ENCODE measurements at places on chromosomes 4 and X.

- DNase-seq = no peak
Observed at GRCh38 chrX:122122274-122122673, 1061.8 kb upstream of the GRIA3 start.

DNA sequence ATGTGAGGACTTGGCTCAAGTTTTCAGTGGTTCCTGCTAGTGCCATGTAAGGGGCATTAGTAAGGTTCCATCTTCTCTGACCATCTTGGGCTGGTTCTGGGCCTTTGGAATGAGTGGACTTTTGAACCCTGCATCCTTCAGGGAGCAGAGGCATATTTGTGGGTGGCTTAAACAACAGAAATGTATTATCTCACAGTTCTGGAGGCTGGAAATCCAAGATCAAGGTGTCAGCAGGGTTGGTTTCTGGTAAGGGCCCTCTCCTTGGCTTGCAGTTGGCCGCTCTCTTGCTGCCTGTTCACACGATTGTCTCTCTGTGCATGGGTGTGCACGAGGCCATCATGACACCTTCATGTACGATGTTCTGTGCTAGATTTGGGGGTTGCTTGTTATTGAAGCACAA lies 21.3 kb downstream of the CCKAR start:
- DNase-seq = no peak

DNA sequence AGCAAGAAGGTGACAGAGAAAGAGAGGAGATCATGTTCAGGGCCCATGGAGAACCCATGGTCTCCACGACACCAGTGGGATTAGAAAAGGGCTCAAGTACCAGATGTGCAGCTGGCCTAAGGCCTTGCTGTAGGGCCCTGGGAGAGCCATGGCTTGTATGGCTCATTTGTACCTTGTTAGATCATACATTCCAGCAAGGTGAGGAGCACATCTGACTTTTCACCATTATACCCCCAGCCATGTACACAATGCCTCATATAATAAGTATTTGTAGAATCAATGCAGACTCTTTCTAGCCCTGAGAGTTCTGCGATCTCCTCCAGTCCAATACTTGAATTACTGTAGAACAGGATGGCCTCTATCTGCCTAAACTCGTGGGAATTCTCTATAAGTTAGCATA lies 94.2 kb upstream of the MAP3K15 start:
- DNase-seq = no peak

DNA sequence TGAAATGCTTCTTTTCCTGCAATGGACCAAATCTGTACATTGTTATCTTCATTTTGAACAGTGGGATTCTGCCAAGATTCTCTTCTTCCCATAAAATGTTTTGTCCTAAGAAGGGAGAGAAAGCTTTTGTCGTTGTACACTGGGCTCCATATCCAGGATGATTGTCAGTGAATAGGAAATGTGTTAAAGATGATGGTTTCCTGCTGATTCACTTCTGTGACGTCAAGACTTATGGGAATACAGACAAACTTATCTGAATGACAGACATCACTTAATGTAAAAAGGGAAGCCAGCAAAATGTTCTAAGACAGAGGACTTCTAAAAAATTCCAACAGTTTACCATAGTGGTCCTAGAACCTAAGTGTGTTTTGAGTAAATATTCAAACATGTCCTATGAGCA lies 53.7 kb upstream of the HPF1 start:
- DNase-seq = no peak

- no peak for DNase-seq
Observed at GRCh38 chr4:77651820-77652219, 46.2 kb downstream of the CXCL13 start.

DNA sequence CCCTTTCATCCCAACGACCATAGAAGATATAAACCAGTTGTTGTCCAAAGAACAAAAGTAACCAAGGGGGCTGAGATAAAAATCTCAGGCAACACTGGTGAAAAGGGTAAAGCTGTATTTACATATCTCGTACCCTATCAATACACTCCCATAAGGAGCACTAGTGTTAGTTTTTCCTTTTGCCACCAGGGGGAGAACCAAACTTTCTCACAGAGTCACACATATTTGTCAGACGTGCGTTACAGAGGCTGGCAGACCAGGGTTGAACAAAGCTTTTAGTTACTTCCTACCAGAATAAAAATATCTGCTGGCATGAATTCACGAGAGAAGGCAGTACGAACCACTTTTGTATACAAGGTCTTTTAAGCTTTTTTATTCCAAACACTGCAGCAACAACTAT lies 88.3 kb downstream of the AMELX start:
- peak; percentile 57 for DNase-seq

DNA sequence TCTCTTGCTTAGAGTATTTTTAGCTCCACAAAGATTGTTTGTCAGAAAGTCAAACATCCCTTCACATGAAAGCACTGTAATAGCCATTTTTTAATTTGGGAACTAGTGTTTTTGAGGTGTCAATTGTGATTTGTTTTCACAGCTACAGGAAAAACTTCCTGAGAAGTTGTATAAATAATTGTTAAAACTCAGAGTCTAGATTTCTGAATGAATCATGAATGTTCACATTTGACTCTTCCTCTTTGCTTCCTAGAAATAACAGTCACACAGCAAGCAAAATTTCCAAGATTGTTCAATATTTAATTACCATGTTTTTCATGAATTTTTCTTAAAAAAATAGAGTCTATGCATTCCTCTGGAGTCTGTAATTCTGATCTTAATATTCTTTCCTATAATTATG lies 156.9 kb upstream of the SLC7A11 start:
- no peak for DNase-seq

GRCh38 chr4:157908031-157908430 lies 264.8 kb downstream of the GASK1B start:
- no peak for DNase-seq

DNA sequence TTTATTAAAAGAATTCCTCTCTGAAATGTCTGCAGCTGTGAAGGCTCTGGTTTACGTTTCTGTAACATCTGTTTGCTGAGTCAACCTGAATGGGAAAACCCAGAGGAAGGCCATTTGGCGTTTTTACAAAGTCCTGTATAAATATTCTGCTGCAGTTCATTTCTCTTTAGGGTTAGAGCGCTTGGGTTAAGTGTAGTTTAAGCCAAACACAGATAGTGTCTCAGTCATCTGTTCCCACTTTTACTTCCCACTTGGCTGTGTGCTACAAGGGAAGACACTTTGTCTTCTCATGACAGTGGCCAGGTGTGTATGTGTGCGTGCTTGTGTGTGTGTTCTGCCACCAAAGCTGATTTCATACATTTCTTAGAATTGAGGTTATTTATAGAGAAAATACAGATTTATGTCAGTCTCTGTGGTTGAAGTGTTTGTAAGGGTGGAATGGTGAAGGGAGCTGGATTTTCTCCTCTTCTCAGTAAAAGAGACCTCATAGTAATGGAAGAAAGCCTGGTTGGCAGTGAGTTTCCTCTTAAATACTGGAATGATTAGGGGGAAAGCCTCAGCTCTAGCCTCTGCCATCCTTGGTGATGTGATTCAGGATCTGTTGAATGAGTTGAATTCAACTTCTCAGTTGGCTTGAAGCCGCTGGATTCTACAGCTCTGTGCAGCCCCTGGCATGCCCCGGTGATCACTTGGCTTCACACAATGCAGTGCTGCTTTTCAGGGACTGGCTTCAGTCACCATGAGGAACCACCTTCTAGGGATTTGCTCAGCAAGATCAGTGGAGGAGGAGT lies 50.6 kb downstream of the JADE1 start:
- DNase-seq = peak; percentile 77

DNA sequence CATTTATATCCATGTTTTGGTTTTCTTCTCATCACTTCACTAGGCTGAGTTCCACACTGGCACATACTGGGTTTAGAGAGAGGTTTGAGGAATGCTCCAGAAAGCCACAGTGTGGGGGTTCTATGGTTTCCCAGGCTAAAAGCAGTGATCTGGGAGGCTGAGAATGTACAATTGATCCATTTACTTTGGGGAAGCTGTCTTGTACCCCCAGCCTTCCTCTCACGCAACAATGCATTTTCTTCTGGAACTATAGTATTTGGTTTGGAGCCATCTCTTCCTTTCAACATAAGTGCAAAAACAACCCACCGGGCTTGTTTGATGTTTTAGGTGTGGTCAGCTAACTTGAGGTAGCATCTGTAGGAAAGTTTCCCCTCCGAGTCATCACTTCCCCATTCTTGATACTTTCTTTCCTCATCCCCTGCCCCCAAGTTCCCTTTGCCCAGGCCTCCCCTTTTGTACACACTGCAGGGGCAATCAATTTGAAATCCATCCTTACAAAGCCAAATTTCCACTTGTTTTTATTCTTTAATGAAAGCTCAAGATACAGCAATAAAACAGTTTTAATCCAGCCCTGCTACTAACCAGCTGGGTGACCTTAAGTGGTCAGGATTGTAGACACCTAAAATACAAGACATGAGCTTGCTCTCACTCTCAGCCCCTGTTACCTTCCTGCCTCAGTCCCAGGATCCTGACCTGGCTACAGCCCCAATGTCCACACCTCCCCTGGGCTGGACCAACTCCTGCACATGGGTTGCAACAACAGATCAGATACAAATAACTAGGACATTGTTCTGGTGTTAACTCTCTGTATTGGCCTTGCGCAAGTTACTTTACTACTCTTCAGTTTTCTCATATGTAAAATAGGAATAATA lies 109.2 kb downstream of the FHDC1 start:
- no peak for DNase-seq

DNA sequence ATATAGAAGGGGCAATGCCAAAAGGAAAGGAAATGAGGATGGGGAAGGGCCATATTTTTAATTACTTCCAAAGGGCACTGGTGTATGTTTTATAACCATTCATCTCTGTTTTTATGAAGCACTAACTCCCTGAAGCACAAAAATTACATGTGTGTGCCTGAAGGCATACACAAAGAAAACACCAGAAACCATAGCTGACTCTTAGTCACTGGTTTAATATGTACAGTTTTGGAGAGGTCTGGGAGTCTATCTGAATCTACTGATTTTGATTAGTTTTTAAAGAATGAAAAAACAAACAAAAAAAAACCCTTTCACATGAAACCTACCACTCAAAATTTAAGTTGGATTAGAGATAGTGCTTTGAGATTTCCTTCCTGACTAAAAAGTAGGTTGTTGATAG lies 438.7 kb downstream of the RPA4 start:
- no peak for DNase-seq

- DNase-seq = no peak
Observed at GRCh38 chrX:84876876-84877275, 126.8 kb upstream of the APOOL start.

DNA sequence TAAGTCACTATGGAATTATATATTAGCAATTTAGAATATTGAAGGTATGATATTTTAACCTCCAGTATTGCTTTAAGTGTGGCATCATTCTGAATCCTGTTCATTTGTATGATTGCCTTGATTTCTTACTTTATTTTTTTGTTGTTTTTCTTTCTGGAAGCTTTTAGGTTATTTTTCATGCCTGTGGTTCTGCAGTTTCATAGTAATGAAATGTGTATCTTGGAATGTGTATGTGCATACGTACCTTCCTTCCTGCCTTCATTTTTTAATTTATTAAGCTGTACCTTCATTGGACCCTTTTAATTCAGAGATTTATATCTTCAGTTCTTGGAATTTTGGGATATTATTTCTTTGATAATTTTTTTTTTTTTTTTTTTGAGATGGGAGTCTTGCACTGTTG lies 22.1 kb downstream of the CPEB2 start:
- DNase-seq = peak; percentile 35

DNA sequence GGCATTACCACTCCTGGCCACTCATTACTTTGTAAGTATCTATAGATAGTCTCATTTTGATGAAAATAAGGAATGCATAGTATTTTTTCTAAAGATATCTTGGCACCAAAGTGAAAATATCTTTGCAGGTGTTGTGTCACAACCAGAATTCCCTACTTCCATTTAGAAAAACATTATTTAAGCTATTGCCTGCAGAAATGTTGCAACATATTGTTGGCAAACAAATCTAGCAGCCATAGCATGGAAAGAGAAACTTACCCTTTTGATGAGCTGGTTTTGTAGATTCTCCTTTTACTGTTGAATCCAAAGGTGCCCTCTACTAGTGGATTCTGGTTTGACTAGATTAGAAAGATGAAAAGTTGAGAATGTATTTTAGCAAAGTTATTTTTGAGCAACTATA lies 138.8 kb downstream of the AREG start:
- DNase-seq = peak; percentile 1

DNA sequence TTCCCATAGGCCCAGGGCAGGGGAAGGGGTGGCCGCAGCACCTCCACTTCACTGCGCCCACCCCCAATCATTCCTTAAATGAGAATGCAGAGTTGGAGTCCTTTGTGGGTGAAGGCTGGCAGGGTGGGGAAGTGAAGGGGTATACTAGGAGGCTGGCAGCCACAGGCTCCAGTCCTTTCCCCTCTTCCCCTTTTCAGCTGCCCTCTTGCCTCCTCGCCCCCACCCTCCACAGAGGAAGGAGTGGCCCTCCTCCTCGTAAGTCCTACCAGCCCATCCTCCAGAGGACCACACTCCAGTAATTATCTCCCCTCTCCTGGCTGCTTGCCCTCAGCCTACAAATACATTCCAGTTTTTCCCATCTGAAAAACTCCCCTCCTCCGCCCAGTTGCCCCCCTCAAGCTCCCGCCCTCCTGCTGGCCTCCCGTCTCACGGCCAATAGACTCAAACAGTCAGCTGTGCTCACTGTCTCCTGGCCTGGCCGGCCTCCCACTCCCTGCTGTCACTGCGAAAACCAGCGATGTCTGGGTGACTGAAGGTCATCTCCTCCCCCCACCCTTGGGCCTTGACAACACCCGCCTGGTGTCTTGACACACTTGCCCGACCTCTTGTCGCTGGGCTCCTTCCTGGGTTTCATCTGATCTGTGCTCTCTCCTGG lies 38.8 kb downstream of the EFNB1 start:
- DNase-seq = peak; percentile 5

DNA sequence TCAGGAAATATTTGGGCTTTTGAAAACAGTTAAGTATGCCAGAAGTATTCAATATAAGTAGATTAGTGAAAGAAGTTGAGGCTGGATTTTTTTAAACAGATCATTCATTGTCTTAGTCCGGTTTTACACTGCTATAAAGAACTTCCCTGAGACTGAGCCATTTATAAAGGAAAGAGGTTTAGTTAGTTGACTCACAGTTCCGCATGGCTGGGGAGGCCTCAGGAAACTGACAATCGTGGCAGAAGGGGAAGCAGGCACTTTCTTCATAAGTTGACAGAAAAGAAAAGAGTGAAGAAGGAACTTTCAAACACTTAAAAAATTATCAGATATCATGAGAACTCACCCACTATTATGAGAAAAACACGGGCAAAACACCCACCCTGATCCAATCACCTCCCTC lies 31.1 kb upstream of the CYLC1 start:
- DNase-seq = no peak

GRCh38 chr4:113101669-113102068 lies 52.2 kb downstream of the ANK2 start:
- DNase-seq = peak; percentile 60

DNA sequence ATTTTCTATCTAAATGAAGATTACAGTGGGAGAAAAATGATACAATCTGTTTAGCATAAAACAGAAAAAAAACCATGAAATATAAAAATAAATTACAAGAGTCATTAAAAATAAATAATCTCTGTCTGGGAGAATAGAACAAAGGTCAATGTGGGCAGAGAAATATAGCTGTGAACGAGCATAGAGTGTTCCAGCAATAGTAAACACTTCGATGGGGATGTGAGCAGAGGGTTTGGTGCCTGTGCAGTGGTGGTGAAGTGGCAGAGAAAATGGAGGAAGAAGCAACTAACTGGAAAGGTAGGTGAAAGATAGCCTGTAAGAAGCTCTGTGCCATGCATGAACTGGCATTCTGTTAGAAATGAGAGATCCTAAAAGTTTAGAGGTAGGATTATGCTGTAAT lies 64.9 kb downstream of the ANKRD50 start:
- no peak for DNase-seq

- DNase-seq = no peak
Observed at GRCh38 chrX:42289492-42290385, 366.4 kb upstream of the CASK start.

- no peak for DNase-seq
Observed at GRCh38 chr4:119804404-119804803, 175.8 kb upstream of the PDE5A start.

- DNase-seq = no peak
Observed at GRCh38 chrX:37083880-37084279, 75.7 kb downstream of the FAM47C start.

Data from fibroblast of skin of right quadriceps (primary cell).